Skin of body (tissue), 3 donors: ENCODE measurements at places on chromosomes 2 and 18. TPM values are rescaled to one million over a fixed set of nuclear protein-coding genes. Genes with fewer than 3 reads are reported as not detected.

The ACVR1 gene
- 19.6 TPM for total RNA-seq

The SCN7A gene
- total RNA-seq, result 18.2 TPM

The ITGB1BP1 gene
- 39.1 TPM for total RNA-seq

The TMEM17 gene
- 3.3 TPM for total RNA-seq

The IL36RN gene
- 10.9 TPM for total RNA-seq

The TMEM37 gene
- total RNA-seq, result 1.5 TPM

The SLC4A5 gene
- total RNA-seq, result 2.1 TPM

The PJVK gene
- total RNA-seq, result 5.9 TPM

The CHRNG gene
- 1.6 TPM for total RNA-seq

The PFN4 gene
- total RNA-seq, result 0.49 TPM

The MYO7B gene
- 0.49 TPM for total RNA-seq

The B3GNT7 gene
- total RNA-seq, result 1.4 TPM

The MIB1 gene
- 48.1 TPM for total RNA-seq

DNA sequence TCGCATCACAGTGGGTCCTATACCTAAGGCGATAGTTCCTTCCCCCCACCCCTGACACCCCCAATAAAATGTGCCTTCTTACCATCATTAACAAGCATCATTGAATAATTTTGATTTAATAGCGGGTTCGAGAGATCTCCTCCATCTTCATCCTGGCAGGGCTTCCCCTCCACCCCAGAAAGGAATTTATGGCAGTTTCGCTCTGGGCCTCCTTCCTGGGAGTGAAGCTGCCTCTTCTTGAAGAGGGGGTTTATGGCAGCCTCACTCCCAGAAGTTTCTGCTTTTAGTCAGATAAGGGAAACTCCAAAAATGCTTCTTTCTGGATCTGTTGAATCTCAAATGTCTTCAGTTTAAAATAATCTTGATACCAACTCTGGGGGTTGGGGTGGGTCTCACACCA lies 45.7 kb downstream of the RRM2 start:
- no peak for DNase-seq

- no peak for DNase-seq
Observed at GRCh38 chr2:109560265-109560664, 53.5 kb downstream of the SEPTIN10 start.

GRCh38 chr2:159755788-159756187 lies 42.2 kb downstream of the CD302 start:
- DNase-seq, result no peak

DNA sequence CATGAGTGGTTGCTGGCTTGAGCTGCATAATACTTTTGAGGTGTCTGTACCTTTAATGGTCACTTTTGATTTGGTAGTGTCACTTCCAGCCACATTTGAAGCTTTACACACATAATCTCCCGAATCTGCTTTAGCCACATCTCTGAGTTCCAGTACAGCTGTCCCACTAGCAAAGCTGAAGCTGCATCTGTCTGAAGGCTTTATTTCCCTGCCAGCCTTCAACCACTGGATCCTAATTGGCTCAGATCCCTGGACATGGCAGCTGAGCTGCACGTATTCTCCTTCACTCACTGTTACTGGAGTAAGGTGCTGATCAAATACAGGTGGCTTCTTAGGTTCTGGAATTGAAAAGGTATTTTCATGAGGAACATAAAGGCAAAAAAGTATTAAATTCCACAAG lies 99.7 kb downstream of the TTN start:
- no peak for DNase-seq

GRCh38 chr2:55155764-55156281 lies 76.3 kb downstream of the CLHC1 start:
- no peak for DNase-seq

- no peak for DNase-seq
Observed at GRCh38 chr2:134360745-134361487, 107.0 kb downstream of the MGAT5 start.

DNA sequence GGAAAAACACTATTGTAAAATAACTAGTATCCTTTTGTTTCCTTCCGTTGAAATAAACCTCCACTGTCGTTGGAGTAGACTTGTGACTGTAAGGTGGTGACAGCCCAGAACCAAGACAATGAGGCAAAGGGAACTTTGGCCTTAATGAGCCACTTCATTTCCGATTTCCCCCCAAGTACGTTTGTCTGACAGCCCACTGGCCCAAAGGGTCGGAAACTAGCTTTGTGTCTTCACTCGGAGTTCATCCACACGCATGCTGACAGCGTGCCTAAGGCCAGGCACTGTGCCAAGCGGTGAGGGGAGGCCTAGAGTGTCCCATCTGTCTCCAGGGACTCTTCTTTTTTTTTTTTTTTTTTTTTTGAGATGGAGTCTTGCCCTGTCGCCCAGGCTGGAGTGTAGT lies 21.0 kb downstream of the HJURP start:
- DNase-seq, result no peak

DNA sequence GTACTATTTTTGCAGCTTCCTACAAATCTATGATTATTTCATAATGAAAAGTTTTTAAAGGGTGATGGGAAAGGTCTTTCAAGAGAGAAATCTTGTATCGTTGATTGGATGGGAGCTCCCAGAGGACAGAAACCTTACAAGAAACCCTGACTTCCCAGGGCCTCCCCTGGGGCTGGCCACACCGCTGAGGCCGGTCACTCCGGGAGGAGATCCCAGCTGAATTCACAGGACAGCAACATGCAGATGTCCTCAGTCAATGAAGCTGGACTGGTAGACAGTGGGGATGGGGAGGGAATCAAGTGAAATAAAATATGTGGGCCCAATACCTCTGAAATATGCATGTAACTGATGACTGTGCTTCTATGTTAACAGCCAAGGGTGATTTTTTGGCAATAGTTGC lies 135.6 kb downstream of the TFCP2L1 start:
- no peak for DNase-seq

- DNase-seq, result no peak
Observed at GRCh38 chr2:241935314-241935713, 65.8 kb downstream of the RTP5 start.

DNA sequence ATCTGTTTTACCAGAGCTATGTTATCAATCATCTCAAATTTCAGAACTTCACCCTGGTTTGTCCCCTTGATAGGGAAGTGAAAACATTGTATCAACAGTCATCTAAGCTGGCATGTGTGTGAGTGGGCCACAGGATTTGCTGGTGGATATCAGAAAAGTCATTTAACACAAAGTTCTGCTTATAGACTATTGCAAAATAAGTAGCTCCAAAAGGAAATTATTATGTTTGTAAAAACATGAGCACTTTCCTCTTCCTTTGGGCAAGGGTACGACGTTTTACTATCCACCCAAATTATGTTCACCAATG lies 20.7 kb upstream of the COPS8 start:
- DNase-seq, result no peak

- no peak for DNase-seq
Observed at GRCh38 chr2:86433137-86433536, 8.0 kb upstream of the KDM3A start.

GRCh38 chr18:79816981-79817606 lies 19.4 kb downstream of the KCNG2 start:
- DNase-seq, result no peak

DNA sequence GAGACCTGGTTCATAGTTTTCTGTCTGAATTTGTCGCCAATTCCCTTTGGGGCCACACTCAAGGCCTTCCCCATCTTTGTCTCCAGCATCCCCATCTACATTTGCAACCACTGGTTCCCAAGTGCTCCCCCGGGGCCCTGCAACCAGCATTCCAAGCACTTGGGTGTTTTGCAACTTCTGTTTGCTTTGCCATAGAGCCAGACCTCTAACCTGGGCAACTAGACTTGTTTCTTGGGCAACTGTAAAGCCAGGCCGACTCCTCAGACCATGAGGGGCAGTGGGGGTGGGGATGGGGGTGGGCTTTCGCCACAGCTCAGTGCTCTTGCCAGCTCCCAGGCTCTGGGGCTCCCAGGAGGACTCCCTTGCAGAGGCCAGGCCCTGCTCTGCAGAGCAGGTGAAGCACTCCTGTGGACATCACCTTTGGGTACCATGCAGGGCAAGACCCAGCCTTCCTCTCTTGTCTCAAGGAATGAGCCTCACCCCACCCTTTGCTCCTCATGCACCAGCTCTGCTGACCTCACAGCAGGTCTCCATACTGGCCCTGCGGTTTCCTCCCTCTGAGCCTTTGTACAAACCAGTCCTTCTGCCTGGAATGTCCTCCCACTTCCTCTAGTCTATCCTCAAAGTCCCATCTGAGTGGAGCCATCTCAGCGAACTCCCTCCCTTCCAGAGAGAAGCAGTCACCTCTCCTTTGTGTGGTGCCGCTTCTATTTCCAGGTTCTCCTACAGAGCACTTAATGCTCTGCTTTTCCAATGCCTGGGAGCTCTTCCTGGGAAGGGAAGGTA lies 126.7 kb upstream of the MYCN start:
- no peak for DNase-seq

DNA sequence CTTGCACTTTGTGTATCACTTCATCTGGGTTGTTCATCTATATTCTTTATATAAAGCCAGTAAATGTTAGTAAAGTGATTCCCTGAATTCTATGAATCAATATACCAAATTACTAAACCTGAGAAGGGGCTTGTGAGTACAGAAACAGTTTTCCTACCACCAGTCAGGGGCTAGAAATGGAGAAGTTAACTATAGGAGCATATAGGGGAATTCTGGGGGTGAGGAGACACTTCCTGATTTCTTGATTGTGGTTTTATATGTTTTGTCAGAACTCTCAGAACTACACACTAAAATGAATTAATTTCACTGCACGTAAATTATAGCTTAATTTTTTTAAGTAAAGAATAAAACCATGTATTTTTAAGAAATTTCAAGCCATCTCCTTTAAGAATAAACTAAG lies 93.7 kb downstream of the SESTD1 start:
- DNase-seq, result no peak

DNA sequence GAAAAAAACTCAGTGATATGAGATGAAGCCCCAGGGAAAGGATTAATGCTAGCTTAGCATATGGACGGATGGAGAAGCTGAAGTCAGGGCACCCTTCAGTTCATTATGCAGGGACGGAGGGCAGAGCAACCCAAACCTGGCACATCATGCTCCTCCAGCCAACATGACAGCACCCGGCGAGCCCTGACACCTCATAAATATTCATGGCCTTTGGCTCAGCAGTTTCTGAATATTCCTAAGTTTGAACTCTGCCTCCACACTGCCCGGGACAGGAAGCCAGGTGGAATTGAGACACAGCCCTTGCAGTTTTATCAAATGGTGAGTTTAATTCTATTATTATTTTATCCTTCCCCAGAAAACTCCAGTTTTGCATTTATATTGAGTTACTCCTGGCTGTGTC lies 87.3 kb upstream of the SH3BP4 start:
- no peak for DNase-seq

- no peak for DNase-seq
Observed at GRCh38 chr18:41025666-41026065, 929.4 kb upstream of the PIK3C3 start.

- no peak for DNase-seq
Observed at GRCh38 chr18:41948544-41949110, 6.4 kb upstream of the PIK3C3 start.

DNA sequence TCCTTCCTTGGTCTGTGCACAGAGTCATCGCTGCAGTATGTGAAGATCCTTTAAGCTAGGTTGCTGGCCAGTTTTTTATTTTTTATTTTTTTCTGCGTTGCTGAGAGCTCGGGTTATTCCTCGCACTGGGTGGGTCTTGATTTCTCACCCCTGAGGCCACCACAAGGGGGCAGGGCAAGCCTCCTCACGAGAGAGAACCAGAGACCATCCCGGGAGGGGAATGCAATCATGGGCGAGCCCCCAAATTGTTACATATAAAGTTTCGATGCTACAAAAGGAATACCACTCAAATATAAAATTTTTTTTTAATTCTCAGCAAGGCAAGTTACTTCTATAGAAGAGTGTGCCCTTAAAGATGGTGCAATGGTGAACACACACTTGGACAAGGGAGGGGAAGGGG lies 24.9 kb downstream of the HTR2B start:
- no peak for DNase-seq

- no peak for DNase-seq
Observed at GRCh38 chr18:1392865-1393734, 488.4 kb downstream of the ADCYAP1 start.

DNA sequence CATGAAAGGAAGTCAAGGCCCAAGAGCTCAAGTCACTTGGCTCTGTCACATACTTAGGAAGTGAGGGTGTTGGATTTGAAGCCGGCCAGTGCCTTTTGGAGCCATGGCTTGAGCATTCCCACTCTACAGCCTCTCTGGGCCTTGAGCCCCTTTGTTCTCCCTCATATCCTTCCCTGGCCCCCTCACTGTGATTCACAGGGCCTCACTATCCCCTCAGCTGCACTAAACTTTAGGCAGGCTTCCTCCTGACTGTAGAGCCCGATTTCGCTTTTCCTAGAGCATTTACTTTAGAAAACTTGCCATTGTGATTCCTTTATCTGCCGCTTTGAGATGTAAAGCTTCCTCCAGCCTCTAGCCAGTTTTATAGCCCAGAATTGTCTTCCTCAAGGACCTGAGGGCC lies 107.6 kb downstream of the FBXO15 start:
- DNase-seq, result no peak

DNA sequence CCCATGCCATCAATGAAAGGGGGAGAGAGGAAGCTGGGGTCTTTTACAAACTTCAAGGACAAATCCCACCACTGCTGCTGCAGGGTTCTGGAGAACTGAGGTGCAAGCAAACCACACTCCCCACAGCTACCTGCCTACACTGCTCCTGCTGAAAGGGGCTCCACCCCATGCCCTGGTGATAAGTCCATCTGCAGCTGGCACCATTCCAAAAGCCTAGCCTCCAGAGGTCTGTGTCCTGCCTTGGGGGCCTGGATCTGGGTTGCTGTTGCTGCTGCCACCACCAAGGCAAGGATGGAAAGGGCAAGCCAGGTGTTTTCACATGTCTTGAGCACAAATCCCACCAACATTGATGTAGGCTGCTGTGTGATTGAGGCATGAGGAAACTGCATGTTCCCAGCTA lies 97.4 kb upstream of the UBE2E3 start:
- DNase-seq, result no peak

DNA sequence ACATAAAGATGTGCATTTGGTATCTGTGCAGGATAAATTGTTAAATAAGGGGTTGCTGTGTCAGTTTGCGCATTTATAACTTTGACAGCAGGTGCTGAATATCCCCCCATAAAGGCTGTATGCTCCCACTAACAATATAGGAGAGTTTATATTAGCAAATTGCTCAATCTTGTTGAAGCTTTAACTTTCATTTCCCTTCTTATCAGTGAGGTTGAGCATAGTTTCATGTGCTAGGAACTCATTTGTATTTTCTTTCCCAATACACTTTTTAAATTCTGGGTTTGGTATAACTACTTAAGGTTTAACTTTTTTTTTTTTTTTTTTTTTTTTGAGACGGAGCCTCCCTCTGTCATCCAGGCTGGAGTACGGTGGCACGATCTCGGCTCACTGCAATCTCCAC lies 89.0 kb downstream of the FAM117B start:
- DNase-seq, result no peak
